ENCODE measurements at places on chromosomes 3 and 15.
A peak's percentile ranks its signal among the peaks of the same experiment; 100 is the strongest.

GRCh38 chr3:15531346-15531745 is 9.8 kb upstream of the COLQ start:
- DNase-seq = no peak

DNA sequence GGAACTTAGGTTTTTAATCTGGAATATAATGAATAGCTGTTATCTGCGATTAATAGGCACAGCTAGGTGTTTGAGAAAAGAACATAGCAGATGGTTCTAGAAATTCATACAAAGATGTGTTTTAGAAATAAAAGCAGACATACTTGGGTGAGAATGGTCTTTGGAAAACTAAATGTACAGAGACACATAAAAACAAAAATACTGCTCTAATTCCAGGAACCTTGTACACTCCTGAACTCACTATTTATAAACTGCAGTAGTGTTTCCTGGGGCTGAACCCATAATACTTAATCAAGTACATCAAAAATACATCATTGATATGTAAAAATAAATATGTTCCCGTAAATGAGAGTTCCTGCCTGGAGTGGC is 105.5 kb downstream of the OXNAD1 start:
- no peak for DNase-seq

- no peak for DNase-seq
Measured at GRCh38 chr3:15217841-15218267, 11.8 kb downstream of the CAPN7 start.

DNA sequence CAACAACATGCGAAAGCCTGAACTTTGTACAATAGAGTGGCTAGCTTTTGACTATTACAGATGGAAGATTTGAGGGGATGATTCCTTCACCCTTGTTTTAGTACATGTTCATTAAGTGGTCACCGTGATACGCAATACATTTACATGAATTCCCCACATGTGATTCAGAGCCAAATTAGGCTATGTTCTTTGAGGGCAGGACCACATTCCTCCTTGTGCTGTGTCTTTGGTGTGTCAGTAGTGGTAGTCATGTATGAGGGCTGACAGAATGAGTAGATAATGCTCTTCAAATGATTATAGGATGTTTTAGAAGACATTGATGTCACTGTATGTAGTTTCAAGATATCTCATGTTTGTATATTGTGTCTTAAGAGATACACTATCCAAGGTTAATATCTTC is 12.1 kb downstream of the PTPRG start:
- no peak for DNase-seq

GRCh38 chr3:56855856-56856512 is 54.2 kb upstream of the ARHGEF3 start:
- no peak for DNase-seq

- DNase-seq = peak; percentile 86
Measured at GRCh38 chr3:30770387-30770786, 124.1 kb downstream of the GADL1 start.

DNA sequence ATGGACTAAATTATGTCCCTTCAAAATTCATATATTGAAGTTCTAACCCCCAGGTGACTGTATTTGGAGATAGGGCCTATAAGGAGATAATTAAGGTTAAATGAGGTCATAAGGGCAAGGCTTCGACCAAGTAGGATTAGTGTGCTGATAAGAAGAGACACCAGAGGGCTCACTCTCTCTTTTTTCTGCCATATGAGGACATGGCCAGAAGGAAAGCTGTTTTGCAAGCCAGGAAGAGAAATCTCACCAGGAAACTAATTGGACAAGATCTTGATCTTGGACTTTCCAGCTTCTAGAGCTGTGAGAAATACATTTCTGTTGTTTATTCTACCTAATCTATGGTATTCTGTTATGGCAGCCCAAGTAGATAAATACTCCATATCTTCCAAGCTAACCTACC is 503.6 kb upstream of the NAALADL2 start:
- no peak for DNase-seq

DNA sequence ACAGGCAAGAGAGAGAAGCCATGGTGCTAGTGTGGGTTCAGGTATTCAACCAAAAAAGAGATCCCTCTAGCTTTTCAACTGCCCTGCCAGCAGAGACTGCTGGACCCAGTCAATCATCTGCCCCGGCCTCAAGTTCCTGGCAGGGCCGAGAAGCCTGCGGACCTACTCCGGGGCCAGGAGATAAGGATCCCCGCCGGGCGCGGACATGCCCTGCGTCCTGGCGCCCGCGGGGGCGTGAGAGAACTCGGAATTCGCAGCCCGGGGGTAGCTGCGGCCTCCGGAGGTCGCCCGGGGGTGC is 821 bp upstream of the MAGI1 start:
- DNase-seq = no peak

DNA sequence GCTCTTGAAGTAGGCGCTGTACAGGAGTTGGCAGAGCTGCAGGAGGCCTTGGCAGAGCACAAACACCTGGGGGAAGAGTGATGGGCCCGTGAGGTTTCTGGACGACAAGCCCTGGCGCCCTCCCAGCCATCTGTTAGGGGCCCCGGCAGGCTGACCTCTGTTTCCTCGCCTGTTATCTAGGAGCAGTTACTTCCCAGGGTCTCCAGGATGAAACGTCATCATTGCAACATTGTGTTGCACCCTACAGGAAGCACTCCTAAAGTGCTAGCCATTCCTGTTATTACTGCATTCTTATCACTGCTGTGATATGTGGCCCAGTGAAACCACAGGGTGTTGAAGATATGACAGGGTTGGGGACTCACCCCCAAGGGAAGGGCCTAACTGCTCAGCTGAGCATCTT is 50.2 kb downstream of the SLCO2A1 start:
- no peak for DNase-seq

GRCh38 chr3:194447161-194447560 is 39.6 kb downstream of the ATP13A3 start:
- DNase-seq = no peak

DNA sequence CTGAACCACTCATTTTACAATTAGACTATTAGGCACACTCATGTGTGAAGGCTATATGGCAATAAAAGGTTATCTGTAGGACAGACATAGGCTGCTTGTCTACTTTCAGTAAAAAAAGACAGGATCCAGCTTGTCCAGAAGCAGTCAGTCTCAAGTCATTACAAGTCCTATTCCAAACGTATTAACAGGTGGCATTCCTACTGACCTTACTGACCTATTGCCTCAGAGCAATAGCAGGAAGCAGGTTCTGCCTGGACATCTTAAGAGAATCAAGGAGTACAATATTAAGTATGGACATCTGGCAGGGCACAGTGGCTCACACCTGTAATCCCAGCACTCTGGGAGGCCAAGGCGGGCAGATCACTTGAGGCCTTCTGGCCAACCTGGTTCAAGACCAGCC is 7.0 kb downstream of the CMTM6 start:
- DNase-seq = no peak

- DNase-seq = no peak
Measured at GRCh38 chr15:70203981-70204560, 106.4 kb upstream of the TLE3 start.

DNA sequence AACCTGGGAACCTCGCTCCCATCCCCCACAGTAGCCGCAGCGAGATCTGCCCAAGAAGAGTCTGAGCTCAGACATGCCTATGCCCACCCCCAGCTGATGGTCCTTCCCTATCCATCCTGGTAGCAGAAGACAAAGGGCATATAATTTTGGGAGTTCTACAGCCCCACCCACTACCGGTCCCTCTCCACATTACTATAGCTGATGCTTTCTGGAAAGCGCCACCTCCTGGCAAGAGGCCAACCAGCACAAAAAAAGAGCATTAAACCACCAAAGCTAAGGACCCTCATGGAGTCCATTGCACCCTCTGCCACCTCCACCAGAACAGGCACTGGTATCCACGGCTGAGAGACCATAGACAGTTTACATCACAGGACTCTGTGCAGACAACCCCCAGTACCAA is 168.4 kb downstream of the MEGF11 start:
- no peak for DNase-seq

- DNase-seq = no peak
Measured at GRCh38 chr3:56502738-56503137, 34.5 kb upstream of the ERC2 start.

GRCh38 chr3:48412375-48413001 is 17.4 kb downstream of the PLXNB1 start:
- DNase-seq = no peak

DNA sequence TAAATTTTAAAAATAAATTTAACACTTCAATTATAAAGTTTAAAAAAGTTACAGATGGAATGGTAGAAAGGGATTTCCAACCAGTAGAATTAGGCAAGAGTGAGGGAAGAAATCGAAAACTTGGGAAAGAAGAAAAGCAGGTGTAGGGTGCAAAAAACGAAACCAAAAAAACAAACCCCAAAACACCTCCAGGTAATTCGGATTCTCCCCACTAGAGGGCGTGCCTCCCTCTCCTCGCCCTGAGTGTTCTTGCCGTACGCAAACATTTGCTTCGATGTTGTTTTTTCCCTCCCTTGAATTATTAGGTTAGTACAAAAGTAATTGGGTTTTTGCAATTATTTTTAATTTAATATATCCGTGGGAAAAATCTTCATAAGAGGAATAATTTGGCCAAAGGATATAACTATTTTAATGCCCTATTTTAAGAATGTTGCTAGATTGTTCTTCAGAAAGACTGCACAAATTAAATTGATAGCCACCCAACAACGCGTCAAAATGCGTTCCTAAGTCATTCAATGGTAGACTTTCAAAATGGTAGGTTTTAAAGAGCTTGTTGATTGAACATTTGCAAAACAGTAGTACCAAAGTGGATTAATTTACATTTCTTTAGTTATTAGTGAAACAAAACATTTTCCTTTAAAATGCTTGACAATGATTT is 63.7 kb downstream of the SLC30A4 start:
- DNase-seq = no peak

DNA sequence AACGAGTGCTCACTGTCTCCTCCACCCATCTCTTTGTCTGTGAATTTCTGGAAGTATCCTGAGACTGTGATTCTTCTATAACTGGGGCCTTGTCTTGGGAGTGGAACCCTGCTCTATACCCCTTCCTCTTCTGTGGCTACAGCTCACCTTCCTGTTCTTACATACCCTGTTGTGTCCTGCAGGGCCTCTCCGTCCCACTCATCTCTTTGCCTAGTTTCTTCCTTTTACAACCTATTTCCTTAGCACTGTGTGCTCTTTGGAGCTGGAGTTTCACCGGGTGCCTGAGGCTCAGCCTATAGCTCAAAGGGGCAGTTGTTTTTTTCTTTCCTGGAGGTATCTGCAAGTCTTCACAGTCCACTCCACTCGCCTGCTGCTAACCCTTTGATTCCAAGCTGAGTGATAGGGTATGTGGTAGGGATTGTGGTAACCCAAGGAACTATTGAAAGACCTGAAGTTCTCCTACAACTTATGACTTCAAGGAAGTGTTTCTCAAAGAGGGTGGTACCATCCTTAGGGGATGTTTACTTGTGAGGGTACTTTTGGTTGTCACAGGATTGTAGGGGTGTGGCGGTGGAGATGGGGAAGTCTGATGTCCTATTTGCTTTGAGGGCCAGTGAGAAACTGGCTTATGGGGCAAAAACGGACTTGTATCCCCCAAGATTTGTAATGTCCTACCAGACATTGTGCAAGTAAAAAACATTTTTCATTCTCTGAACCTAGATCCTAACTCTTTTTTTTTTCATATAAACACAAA is 66.6 kb upstream of the ARL8B start:
- no peak for DNase-seq

- DNase-seq = no peak
Measured at GRCh38 chr15:77625376-77625775, 7.3 kb downstream of the LINGO1 start.

DNA sequence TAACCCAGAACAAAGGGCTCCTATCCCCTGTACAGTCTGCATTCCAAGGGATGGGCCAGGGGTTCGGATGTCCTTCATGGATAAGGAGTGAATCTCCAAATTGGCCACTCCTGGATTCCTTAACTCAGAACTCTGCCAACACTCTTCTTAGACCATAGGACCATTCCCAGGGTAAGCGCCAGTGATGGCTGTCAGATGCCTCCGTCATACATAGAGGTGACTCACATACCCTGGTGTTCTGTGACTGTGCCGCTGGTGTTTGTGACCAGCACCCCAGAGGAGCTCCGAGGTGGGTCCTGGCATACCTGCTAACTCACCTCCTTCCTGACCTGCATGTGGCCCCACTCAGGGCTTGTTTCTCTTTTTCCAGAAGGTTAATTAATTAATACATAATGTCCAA is 134.7 kb downstream of the KLF13 start:
- no peak for DNase-seq

DNA sequence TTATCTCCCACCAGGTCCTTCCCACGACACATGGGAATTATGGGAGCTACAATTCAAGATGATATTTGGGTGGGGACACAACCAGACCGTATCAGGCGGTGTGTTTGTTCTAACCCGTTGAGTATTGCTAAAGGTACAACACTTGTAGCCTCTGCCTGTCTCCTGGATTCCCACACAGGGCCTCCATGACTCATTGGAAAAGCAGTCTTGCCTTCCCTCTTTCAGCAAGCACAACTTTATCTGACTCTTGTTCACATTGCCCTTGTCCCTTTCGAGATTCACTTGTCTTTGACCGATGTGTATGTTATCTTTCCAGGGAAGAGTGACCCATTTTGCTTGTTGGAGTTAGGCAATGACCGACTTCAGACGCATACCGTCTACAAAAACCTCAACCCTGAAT is 152.3 kb downstream of the MCTP2 start:
- no peak for DNase-seq

GRCh38 chr3:128174675-128175590 is 21.7 kb downstream of the EEFSEC start:
- no peak for DNase-seq

DNA sequence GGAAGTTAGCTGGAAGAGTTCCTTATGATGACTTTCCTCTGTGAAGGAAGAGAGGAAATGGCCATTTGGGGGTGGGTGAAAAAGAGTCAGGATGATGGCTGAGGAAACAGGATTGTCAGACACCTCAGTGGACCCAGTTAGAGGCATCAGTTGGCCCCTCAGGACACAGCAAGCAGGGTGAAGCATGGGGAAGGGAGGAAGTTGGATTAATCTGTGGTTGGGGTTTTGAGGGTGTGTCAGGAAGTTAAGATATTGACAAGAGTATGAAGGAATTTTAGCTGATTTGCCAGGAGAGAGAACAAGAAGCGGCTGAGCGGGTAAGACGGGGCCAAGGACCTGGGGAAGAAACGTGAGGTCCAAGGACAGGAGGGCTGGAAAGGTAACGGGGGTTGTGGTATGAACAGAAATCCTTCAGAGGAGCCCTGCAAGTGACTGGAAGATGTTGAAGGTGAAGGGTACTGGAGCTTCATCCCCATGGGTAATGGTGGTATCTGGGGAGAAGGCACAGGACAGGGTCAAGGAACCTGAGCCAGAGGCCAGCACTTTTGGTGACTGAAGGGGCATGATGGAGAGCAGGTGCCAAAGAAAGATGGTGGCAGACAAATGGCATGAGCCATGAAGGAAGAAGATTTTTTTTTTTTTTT is 2.7 kb downstream of the UQCC5 start:
- no peak for DNase-seq

GRCh38 chr15:29128671-29129070 is 141.0 kb downstream of the NSMCE3 start:
- DNase-seq = no peak
